EH (cell line): ENCODE measurements at places on chromosomes 13 and 19.

DNA sequence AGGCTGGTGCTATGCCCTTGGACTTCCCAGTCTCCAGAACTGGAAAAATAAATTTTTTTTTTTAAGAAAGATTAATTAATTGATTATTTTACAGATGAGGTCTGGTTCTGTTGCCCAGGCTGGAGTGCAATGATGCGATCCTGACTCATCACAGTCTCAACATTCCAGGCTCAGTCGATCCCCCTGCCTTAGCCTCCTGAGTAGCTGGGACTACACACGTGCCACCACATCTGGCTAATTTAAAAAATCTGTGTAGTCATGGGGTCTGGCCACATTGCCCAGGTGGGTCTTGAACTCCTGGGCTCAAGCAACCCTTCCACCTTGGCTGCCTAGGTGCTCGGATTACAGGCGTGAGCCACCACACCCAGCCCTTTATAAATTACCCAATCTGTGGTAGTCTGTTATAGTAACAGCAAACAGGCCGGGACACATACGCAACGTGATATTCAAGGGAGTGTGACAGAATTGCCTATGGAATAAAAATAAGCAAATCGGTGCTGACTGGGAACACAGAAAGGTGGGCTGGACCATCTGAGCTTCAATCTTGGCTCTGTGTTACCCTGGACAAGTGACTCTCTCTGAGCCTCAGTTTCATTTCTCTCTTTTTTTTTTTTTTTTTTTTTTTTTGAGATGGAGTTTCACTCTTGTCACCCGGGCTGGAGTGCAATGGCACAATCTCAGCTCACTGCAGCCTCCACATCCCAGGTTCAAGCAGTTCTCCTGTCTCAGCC, 42.8 kb downstream of the PIN1 start:
- peak; percentile 75 for DNase-seq

DNA sequence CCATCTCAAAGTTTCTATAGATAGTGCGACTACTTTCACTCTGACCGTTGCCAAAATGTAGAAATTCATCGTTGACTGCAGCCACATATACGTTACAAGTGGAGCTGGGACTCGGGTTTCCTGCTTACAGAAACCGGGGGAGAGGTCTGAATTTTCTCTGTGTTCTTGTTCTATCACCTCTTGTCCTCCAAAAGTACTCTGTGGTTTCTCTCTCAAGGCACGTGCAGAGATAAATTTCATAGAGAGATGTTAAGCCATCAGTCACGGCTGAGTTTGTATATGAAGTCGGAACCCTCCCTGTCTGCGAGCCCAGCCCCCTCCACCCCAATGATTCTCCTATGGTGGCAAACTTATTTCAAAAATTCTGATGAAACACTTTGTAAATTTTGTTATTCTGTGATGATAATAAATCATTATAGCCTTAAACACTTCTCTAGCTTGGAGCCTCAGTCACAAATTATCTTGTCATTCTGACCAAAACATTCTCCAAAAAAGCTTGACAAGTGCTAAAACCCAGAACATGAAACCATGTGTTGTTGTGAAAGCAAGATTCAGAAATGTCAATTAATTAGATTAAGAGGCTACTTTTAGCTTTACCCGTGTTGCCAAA, 87.5 kb downstream of the TSHZ3 start:
- DNase-seq, result no peak

- DNase-seq, result no peak
Observed at GRCh38 chr13:35744566-35745178, 268.2 kb upstream of the MAB21L1 start.

- peak; percentile 28 for DNase-seq
Observed at GRCh38 chr13:27960362-27961226, 8.5 kb downstream of the CDX2 start.

DNA sequence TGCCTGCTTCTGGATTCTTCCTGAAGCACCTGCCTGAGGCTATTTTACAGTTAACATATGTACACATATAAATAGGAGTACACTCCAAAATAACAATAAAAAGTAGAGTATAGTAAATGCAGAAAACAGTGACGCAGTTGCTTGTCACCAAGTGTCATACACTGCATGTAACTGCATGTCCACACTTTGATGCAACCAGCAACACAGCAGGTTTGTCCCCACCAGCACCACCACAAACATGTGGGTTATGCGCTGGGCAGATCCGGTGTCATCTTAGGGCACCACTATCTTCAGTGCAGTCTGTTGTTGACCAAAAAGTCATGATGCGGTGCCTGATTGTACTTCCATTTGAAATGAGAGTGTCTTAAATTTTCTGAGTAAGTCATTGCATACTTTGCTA, 51.3 kb downstream of the COL4A2 start:
- no peak for DNase-seq

- no peak for DNase-seq
Observed at GRCh38 chr19:3046698-3047495, 15.4 kb downstream of the TLE5 start.

DNA sequence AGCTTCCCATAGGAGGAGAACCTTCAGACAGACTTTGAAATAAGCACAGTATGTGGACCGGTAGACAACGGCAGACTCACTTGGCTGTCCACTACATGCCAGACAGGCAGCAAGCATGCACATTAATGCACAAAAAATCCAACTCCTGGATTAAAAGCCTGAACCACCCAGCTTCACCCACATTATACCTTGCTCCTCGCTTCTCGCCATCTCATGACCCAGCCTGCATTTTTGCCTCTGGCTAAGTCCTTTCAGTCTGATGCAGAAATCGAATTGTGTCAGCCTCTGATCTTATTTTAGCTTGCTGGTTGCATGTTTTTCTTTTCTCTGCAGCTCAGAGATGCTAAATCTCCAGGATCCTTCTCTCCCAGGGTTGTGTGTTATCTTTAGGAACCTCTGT, 358.7 kb downstream of the RFC3 start:
- peak; percentile 13 for DNase-seq

GRCh38 chr19:56097306-56097705, 23.8 kb downstream of the ZNF787 start:
- no peak for DNase-seq

GRCh38 chr13:24068472-24068871, 92.0 kb upstream of the SPATA13 start:
- peak; percentile 64 for DNase-seq

DNA sequence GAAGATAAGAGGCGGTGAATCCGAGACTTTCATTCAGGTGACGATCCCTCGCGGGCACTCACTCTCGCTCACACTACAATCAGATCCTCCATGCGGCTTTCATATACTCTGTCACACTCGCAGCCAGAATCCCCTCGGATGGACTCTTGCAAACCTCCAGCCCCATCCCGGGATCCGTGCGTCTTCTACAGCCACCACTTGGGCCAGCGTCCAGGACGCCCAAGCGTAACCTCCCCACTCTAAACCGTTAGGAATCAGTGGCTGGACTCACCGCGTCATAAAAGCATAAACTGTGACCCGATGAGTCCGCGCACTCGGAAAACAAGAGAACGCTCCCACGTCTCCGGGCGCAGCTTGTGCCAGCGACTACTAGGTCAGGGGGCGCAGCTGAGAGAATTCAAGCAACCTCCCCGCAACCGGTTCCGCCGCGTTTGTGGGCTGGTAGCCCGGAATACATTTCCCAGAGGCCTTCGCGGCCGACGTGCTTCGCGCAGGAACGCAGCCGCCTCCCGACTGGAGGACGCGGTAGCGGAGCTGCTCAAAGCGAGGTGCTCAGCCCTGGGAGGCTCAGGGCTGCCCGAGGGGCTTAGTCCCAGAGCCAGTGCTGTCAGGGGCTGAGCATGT, 27.6 kb downstream of the ZNF607 start:
- DNase-seq, result peak; percentile 70

DNA sequence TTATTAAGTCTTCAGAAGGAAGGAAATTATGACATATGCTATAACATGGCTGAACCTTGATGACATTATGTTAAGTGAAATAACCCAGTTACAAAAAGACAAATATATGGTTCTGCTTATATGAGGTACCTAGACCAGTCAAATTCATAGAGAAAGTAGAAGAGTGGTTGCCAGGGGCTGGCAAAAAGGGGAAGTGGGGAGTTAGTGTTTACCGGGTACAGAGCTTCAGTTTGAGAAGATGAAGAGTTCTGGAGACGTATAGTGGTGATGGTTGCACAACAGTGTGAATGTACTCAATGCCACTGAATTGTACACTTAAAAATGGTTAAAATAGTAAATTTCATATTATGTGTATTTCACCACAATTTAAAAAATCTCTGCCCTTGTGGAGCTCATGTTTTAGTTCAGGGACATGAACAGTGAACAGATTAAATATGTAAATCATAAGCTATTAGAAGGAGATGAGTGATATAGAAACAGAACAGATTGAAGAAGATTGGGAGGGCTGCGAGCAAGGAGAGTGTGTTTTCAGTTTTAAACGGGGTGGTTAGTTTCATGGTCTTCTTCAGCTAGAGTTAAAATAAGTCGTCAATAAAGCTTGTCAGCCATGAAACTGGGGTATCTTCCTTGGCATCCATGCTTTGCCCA, 355.2 kb downstream of the KCNRG start:
- DNase-seq, result no peak

DNA sequence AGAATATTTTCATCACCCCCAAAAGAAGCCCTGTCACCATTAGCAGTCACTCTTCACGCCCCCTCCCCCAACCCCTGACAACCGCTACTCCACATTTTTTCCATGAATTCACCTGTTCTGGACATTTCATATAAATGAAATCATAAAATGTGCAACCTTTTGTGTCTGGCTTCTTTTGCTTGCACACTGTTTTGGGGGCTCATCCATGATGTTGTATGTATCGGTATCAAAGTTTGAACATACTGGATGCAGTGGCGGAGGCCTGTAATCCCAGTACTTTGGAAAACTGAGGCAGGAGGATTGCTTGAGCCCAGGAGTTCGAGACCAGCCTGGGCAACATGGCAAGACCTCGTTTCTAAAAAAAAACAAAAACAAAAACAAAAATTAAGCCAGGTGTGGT, 7.2 kb downstream of the GADD45B start:
- no peak for DNase-seq

DNA sequence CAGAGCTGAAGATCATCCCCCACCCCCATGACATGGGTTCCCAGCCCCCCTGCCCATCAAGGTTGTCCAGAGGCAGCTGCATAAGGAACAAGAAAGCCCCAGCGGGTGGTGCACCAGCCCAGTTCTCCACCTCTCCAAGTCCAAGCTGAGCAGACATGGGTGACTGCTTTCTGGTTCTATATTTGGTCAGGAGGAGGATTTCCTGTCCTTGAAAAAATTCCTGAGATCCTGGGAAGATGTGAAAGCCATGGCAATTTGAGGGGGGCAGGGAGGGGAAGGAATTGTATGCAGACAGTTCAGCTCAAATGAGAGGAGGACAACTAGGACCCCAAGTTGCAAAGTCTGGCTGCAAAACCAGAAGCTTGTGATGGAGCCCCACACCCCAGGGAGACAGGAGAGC, 55.4 kb upstream of the ADGRE5 start:
- peak; percentile 68 for DNase-seq

- DNase-seq, result no peak
Observed at GRCh38 chr13:50153401-50153800, 138.2 kb downstream of the KCNRG start.

DNA sequence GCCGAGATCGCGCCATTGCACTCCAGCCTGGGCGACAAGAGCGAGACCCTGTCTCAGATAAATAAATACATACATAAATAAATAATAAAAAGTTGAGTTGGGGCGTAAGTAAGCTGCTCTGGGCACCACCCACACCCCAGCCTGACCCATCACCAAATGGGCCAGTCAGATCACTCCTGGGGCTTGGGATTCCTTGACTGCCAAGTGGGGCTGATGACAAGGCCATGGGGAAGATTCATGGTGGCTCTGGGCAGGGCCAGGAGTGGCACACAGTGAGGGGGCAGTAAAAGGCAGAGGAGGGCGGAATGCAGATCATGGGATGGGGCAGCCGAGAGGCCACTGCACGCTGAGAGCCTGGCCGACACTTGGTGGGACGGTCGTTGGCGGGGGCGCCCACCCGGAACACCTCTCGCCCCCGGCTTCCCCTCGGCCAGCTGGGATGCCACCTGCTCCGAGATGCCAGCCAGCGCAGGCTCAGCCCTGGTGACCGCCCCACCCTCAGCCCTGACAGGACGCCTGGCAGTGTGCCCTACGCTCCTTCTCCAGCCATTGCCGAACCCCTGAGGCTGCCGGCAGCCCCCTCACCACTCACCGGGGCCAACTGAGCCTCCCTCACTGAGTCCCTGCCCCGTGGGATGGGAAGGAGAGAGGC, 10.9 kb downstream of the ZNF653 start:
- no peak for DNase-seq

DNA sequence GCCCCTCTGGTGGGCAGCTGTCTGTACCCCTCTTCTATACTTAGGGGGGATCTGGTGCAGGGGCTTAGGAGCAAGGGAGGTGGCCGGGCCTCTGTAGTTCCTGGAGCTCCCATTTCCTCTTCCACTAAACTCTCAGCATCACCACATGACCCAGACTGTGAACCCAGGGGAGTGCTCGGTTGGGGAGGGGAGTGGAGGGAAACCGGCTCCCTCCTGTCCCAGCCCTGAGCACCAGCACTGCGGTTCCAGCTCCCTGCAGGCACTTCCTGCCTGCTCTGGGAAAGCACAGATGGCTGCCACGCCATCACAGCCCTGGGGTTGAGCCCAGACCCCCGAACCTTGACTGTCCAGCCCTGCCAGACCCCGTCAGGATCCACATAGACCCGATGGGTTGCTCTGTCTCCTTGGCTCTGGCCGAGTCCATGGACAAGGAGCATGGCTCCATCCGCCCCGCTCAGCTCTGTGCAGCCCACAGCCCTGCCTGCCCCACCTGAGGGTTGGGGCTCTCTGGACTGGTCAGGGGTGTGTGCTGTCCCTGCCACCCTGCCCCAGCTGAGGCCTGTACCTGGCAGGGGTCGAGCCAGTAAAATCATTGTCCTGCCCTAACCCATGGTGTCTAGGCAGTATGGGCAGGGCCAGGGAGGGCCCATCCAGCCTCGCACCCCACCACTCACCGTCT, 36.0 kb upstream of the SLC7A10 start:
- DNase-seq, result no peak

- no peak for DNase-seq
Observed at GRCh38 chr19:49092686-49093085, 7.4 kb downstream of the SNRNP70 start.

- DNase-seq, result no peak
Observed at GRCh38 chr13:70394031-70394548, 285.8 kb upstream of the KLHL1 start.

DNA sequence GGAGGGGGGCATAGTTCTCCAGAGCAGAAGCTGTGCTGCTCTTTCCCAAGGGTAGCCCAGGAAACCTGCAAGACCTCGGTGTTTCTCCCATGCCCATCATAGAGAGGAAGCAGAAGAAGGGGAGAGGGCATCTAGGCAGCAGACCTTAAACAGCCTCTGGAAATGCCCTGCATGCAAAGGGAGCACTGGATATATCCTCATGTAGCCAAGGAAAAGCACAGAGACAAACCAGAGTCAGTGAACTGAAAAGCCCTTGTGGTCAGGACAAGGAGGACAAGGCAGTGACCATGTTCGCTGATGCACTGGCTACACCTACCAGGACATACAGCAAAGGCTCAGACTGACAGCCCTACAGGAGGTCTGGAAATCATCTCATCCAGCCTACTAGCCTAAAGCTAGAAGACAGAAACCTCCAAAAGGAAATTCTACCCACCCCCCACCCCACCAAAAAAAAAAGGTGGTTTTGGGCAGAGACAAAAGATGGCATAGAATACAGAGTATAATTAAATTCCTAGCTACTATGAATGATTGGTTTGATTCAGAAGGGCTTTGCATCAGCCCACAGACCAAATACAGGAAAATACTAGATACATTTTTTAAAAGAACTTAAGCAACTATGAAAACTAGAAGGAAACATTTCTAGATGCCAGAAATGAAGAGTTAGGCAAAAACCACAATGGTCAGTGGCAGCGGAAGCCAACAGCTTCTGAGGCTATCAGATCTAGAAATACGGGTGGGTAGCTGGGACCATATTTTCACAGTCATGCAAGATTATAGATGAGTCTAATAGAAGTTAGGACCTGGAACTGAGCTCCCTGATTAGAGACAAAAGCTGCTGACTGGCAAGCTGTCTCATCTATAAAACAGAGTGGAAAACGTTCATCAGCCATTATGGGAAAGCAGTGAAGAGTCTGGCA, 4.4 kb upstream of the TBC1D4 start:
- DNase-seq, result no peak
